Astrocyte (in vitro differentiated cells and primary cell): ENCODE measurements at places on chromosomes 2 and 18.
A peak's percentile ranks its signal among the peaks of the same experiment; 100 is the strongest.

DNA sequence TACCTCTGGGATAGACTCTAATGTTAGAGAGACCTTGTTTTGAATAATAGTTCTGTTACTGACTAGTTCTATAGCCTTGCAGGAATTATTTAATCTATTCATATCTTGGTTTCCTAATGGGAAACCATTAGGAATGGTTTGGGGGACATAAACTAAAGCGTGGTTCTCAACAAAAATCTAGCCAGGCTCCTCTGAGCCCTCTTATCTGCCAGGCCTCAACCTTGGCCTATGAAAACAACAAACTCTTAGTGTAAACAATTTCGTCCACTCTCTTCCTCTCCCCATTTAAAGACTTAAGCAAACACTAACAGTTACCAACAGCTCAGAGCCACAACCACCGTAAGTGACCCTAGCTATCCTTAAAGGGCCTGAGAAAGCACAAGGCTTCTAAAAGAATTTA is 10.6 kb upstream of the NBAS start:
- DNase-seq: no peak

GRCh38 chr2:173739006-173739405 is 226.2 kb downstream of the SP3 start:
- no peak for DNase-seq

GRCh38 chr2:46364797-46365457 is 67.7 kb downstream of the EPAS1 start:
- peak; percentile 43 for DNase-seq

- DNase-seq: no peak
Measured at GRCh38 chr2:27615316-27615715, 13.5 kb downstream of the CCDC121 start.

GRCh38 chr2:233867993-233868532 is at the start of gene MSL3B:
TSS of gene MSL3B (minus strand) at chr2:233868386.
- peak; percentile 14 for DNase-seq

DNA sequence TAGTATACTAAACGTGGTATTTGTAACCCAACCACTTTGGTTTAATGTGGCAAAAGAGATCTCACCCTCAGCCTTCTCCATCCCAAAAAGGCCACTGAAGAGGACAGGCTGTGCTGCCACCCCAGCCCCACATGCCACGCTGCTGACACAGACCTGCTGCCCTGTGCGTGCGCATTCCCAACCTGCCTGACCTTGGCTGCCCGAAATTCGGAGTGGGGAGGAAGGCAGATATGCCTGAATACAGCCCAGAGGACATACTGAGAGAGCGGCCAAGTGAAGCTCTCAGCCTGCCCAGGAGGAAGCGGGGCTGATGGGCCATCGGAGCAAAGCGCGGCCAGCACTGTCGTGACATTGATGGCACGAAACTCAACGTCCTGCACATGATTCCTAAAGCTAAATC is 70.0 kb downstream of the HDAC4 start:
- DNase-seq: no peak

DNA sequence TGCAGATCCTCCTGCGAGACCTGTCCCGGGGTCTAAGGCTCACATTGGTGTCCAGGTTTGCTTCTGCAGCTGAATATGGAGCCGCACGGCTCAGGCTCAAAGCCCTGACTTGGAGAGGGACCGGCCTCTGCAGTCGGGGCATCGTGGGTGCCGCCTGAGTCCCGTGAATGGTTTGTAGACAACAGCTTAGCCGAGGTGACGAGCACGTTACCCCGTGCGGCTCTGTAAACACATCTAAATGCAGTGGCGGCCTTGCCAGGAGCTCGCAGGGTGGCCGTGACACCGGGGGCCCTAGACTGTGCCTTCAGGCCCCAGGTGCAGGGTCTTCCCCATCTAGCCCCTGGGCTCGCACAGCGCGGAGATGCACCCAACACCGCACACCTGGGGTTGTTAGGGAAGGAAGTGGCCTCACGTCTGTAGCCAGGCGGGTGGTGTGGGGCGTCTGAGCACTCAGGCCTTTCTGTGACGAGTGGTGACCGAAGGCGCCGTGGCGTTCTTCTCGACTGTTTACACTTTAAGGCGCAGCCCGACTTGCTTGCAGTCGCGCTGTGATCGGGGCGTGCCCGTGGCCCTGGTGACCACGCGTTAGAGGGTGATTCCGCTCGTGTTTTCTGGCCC is 91.6 kb downstream of the NFATC1 start:
- no peak for DNase-seq

DNA sequence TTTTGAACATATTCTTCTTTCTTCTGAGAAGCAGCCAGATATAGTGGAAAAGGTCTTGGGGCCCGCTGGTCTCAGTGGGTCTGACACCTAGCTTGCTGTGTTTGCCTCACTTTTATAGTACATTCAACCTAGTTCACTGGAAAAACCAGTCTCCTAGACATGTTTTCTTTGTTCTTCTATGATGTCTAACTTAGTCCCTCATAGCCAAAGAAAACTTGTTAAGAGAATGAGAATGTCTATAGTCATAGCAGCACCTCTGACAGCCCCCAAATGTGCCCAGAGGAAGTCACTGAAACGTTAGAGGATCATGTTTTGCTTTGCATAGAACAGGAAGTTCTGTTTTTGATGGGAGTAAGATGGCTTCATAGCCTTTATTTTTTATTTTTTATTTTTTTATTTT is 40.3 kb downstream of the TNFRSF11A start:
- no peak for DNase-seq

DNA sequence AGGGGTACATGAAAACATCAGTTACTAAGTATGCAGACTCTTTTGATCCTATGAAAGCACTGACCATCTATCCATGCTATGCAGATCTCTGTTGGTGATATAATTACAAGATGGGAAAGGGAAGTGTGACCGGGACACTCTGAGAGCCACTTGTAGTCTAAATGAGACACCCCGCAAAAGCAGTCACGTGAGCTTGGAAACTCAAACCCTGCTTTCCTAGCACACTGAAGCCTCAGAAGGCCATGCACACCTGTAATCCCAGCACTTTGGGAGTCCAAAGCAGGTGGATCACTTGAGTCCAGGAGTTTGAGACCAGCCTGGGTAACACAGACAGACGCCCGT is 137.5 kb downstream of the INO80D start:
- DNase-seq: no peak

DNA sequence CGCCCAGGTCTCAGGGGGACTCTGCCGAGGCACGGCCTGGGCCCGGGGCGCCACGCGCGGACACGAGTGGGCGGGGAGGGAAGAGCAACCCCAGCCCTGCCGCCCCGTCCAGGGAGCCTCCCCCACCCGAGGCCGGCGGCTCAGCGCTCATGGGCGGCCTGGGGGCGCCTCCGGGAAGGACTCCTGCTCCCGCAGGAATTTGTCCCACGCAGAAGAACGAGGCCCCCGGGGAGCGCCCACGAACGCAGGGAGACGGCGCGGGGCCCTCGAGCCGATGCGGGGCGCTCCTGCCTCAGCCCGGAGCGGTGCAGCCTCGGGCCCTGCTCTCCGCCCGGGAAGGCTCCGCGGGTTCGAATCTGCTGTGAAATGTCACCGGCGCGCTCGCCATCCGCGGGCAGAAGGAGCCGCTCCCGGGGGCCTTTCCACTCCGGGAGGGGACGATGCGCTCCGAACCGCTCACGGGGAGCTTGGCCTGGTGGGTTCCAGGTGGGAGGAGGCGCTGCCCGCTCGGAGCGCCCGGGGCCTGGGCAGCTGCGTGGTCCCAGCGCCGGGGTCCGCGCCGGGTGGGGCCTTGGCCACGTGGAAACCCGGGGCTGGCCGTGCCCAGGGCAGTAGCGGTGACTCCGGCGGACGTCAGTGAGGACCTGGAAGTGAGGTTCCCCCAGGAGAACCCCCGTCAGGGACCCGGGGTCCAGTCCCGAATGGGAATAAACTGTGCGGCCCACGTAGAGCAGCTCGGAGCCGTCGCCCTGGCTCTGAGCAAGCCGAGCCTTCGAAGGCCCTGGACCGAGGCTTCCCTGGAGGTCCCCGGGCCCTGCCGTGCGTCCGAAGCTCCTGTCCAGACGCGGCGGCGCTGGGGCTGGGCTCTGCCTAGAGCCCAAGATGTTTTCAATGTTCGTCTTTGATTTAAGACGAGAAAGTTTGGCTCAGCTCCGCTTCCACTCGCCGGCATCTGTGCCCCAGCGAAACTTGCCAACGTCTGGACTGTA is 41.4 kb upstream of the CTDP1 start:
- no peak for DNase-seq

GRCh38 chr2:159187106-159187505 is 99.4 kb downstream of the WDSUB1 start:
- peak; percentile 76 for DNase-seq

GRCh38 chr2:134527381-134527780 is 191.4 kb downstream of the TMEM163 start:
- DNase-seq: no peak

DNA sequence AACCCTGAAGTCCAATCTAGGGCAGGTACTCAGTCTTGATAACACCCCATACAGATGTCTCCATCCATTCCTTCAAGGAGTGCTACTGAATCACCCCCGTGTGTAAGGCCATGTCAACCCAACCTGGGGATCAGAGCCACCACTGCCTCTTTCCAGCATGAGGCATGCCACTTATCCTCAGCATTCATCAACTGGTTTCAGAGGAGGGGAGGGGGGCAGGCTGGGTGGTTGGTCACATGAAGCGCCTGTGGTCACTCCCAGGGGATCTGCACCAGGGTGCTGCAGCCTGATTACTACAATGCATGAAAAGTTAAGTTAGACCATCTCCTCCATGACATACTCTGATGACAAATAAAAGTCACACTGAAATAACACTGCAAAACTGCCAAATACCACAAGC is 65.0 kb downstream of the UXS1 start:
- no peak for DNase-seq

GRCh38 chr2:143160732-143161707 is 31.8 kb downstream of the ARHGAP15 start:
- DNase-seq: no peak

DNA sequence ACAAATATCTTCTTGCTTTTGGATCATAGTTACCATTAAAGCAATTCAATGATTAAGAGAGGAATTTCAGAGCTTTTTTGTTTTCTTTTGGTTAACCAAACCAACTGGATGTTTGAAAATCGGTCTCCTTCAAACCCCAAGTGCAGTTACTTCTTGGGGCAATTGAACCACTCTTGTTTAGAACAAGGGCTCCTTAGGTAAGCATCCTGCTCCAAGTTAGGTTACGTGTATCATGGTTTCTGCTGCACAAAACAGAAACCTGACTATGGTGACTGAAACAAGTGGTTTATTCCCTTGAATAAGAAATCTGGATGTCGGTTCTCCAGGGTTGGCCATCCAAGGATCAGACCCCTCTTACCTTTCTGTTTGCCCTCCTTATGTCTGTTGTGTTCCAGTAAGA is 16.1 kb upstream of the LGALSL start:
- no peak for DNase-seq

DNA sequence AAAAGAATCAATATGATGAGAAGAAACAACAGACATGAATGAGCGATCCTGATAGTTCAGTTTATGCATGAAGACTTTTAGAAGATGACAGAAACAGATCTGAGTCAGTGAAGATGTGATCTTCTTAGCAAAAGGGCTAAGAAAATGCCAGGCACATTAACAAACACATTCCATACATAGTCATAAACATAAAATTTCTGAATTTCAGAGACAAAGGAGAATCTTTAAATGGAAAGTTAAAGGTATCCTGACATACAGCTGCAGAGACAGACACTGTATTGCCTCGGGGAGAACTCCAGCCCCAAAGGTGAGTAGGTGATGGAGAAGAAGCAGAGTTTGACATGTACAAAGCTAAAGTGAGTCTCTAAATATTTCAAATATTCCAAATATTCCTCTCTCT is 40.6 kb upstream of the FN1 start:
- no peak for DNase-seq

DNA sequence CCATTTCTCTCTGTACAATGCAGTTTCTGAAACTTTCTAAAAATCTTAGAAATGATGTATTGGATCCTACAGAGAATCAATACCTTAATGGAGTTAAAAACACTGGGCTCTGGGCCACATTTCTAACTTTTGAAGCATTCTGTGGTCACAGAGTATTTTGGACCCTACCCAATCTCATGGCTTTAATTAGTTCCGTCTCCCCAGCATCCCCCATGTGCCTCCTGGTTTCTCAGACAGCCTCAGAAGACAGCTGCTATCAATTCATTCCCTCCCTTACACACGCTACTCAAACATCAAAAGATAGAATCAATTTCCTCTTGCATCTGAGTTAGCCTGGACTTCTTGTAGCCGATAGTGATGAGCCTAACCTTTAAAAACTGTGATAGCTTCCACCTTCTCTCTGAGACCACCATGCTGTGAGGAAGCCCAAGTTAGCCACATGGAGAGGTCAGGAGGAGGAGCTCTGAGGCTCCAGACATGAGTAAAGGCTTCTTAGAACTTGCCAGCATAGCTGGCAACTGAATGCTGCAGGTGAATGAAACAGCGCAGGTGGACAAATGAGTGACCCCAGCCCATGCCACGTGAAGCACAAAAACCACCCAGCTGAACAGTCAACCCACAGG is 10.4 kb downstream of the ADCY3 start:
- DNase-seq: peak; percentile 67

GRCh38 chr2:236892721-236893120 is 193.0 kb upstream of the COPS8 start:
- DNase-seq: no peak

GRCh38 chr2:212979799-212980198 is 171.6 kb downstream of the IKZF2 start:
- DNase-seq: no peak

DNA sequence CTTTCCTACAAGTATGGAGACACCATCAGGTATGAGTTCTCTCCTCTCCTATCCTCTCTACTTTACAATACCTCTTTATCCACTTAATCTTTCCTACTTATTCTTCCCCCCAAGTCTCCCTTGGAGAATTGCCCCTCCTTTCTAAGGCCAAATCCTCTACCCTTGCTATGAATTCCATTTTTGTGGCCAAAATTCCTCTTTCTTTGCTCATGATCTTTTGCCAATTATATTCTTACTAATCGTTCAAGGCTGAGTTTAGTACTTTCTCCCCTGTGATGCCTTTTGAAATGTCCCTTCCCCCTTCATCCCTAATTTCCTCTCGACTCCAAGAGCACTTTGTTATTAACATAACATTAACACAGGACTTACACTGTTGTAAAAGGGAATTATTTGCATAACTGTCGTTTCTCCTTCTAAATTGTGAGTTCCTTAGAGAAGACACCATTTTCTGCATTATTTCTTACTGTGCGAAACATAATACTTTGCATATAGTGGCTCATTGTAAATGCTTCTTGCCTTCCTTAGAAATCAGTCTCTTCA is 133.4 kb downstream of the KCTD1 start:
- DNase-seq: peak; percentile 20

DNA sequence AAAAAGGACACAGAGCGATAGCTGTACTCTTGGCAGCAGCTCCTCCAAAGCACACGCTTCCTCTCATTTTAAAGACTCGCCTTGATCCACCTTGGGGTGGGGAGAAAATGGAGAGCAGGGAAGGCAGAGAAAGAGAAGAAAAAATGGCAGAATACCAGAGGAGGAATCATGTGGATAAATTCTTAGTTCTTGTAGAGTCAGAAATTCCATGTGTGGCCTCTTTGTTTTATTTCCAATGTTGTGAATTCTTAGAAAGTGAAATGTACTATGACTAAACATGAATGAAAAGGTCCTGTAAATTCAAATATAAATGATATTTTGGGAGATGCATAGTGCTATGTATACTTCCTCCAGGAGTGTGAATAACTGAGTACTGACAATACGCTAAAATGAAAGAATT is 89.7 kb upstream of the SESTD1 start:
- no peak for DNase-seq

GRCh38 chr2:229712136-229712535 is 2.2 kb downstream of the DNER start:
- no peak for DNase-seq

GRCh38 chr18:12595571-12596255 is 62.2 kb downstream of the SPIRE1 start:
- DNase-seq: no peak
